ENCODE measurements at places on chromosomes 1 and 21.

- no peak for DNase-seq
Measured at GRCh38 chr1:22166439-22166838, 23.5 kb upstream of the WNT4 start.

GRCh38 chr1:22121421-22121911, 21.4 kb downstream of the WNT4 start:
- no peak for DNase-seq

GRCh38 chr1:197737916-197738315, 37.4 kb downstream of the DENND1B start:
- DNase-seq = no peak

DNA sequence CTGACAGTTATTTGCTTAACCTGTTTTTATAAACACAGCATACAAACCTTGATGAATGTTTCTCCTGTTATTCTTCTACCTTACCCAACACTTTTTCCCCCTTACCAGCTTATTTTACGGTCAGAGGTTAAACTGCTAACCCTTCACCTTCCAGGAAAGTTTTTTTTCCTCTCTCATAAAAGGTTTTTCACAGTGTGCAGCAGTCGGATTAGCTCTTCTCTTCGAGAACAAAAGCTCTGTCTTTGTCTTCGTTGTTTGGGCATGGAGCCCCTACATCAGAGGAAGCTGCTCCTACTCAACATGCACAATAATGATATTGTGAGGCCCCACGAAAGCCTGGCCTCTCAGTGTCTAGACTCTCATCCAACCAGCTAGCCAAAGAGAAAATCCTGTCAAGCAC, 42.0 kb downstream of the DENND1B start:
- no peak for DNase-seq

DNA sequence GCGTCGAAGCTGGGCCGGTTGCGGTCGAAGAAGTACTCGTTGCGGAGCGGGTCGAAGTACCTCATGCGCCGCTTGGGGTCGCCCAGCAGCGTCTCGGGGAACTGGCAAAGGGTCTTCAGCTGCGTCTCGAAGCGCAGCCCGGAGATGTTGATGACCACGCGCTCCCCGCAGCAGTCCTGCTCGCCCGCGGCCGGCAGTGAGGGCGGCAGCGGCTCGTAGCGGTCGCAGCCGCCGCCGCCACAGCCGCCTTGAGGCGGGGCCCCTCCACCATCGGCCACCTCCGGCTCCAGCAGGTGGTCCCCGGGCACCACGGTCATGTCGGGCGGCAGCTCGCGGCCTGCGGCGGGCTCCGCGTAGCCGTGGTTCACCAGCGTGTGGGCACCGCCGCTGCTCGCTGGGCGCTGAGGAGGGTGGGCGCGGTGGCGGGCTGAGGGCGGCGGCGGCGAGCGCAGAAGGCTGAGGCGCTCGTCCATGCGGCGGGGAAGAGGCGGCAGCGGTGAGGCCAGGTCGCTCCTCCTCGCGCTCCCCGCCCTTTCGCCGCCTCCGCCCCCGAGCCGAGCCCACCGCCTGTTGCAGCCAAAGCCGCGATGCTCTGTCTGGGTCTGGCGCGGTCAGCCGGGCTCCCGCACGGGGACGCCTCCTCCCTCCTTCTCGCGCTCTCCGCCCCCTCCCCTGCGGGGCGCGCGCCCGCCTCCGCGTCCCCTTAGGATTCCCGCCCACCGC, at the start of gene KCNA3:
Gene KCNA3, minus strand, starts transcription at position 604 of the 723 bp plus-strand sequence. Its CDS starts 131 bp downstream, at position 473.
- DNase-seq = no peak

DNA sequence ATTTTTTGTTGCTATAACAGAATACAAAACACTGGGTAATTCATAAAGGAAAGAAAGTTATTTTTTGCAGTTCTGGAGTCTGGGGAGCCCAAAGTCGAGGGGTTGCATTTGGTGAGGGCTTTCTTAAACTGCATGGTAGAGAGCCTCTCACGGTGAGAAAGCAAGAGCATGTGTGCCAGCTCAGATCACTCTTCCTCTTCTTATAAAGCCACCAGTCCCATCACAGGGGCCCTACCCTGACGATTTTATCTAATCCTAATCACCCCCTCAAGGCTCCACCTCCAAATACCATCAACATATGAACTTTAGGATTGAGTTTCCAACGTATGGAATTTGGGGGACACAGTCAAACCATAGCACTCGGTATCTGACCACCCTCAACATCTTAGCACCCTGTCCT, 1.0 kb upstream of the STRIP1 start:
- no peak for DNase-seq

GRCh38 chr21:43806017-43806710, 16.8 kb downstream of the RRP1 start:
- no peak for DNase-seq

DNA sequence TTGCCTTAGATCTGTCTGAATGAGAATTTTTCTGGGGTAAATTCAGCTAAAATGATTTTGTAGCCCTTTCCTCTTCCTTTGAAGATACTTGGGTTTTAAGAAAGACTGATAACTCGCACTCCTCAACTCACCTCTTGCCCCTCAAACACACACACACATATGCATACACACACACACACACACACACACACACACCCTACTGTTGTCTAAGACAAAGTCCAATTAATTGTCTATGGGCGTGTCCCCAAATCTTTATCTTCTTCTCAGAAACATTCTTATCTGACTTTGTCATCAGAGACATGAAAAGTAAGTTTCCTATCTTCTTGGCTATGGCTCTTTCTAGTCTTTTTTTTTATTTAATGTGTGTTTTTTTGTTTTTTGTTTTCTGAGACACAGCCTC, 36.1 kb upstream of the SMYD2 start:
- no peak for DNase-seq

DNA sequence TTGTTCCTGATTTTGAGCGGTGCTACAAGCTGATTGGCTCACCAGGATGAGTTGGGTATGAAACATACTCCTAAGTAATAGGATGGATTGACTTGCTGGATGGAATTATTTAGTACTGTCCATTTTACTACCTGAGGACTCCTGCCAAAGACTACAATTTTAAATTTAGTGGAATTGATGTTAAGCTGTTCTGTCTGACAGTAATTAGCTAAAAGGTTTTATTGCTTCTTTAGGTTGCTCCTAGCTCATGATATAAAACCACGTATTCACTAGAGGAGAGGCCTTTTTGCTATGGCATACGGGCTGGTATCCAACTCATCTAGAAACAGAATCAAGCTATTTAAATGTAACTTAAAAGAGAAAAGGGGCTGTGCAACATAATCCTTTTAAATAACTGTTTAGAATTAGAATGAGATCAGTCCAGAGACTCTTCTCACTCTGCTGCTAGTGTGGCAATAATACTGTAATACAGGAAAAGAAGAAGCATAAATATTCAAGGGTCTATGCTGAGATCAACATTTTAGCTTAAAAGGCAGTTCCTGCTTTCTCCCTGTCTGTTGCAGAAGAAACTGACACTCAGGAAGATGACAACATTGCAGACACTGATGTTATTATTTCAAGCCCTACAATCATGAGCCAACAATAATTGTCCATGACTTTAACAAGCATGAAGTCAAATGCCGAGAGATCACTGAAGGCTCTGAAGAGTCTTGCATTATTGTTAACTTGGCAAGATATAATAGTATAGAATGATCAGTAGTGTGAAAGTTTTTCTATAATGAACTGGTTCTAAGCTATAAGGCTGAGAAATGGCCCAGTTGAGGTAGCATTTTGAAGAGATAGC, 258.7 kb upstream of the ADGRL4 start:
- no peak for DNase-seq

DNA sequence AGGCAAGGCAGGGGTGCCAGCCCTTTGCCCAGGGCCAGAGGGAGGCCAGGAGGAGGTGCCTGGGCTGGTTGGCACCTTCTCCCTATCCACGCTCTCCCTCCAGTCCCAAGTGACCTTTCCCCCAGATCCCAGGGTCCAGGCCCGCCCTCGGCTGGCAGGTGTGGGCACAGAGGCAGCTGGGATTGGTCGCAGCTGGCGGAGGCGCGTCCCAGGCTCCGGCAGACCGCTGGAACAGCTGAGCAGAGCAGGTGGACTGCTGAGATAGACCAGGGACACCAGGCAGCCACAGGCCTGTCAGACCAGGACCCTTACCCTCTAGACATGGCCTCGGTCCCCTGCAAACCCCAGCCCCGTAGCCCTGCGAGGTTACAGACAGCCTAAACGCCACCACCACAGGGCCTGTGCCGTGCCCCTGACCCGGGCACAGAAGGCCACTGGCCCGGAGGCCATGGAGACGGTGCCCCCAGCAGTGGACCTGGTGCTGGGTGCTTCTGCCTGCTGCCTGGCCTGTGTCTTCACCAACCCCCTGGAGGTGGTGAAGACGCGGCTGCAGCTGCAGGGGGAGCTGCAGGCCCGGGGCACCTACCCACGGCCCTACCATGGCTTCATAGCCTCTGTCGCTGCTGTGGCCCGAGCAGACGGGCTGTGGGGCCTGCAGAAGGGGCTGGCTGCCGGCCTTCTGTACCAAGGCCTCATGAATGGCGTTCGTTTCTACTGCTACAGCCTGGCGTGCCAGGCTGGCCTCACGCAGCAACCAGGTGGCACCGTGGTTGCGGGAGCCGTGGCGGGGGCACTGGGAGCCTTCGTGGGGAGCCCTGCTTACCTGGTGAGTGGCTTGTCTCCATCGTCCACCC, at the start of gene SLC25A34:
Gene SLC25A34, plus strand, starts transcription at position 221 of the 854 bp plus-strand sequence. Its CDS starts 228 bp downstream, at position 449.
- DNase-seq = no peak

- DNase-seq = no peak
Measured at GRCh38 chr1:198435056-198435455, 105.4 kb downstream of the ATP6V1G3 start.

GRCh38 chr21:19048098-19048672, 644.6 kb upstream of the TMPRSS15 start:
- no peak for DNase-seq

DNA sequence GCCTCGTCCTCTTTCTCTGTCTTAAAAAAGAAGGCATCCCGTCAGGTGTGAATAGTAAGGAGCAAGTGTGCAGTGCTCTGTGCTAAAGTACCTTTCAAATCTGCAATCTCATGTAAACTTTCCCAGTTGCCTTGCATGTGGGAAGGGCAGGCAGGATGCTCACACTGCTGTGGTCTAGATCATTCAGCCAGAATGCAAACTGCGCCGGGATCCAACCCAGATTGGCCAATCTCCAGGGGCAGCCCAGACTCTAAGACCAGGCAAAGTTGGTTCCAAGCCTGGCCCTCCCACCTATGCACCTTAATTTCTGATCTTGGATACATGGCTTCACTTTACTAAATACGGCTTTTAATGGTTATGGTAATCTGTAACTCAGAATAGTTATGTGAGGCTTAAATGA, 3.2 kb upstream of the MAP1LC3C start:
- DNase-seq = no peak

DNA sequence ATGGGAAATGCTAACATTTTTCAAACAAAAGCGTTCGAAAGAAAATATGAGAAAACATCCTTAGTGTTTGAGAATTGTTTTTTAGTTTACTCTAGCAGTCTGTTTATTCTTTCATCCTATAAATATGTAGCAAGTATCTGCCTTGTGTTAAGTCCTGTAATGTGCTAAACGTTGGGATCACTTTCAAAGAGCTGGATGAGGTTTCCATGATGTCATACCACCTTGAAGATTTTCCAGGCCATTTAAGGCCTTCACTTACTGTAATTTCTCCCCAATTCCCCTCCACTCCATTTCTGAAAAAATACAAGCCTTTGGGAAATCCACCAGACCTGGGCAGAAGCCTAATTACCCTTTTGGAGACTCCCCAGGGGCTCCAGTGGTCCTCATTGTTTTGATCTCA, 24.2 kb upstream of the CTBS start:
- DNase-seq = no peak

DNA sequence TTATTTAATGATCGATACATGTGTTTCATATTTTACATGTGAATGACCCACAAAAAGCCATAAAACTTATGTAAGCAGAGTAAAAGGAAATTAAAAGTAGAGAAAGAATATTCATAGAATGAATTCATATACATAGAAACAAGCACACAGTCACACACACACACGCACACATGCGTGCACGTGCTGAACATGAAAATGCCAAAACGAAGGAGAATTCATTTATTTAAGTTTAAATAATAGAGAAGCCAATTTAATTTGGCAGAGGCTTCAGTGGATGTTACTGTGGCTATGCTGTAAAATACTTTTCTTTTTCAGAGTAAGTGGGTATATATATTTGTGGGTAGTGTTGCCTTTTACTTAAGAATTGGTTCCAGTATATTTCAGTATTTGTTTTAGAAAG, 145.0 kb upstream of the C21orf91 start:
- DNase-seq = no peak

GRCh38 chr1:1438531-1439381, 3.3 kb downstream of the VWA1 start:
- DNase-seq = no peak

- no peak for DNase-seq
Measured at GRCh38 chr1:162270016-162270770, 106.5 kb downstream of the SPATA46 start.

- no peak for DNase-seq
Measured at GRCh38 chr1:160163615-160164014, 12.2 kb downstream of the ATP1A4 start.

GRCh38 chr1:20928146-20928545, 141.0 kb upstream of the HP1BP3 start:
- DNase-seq = no peak

DNA sequence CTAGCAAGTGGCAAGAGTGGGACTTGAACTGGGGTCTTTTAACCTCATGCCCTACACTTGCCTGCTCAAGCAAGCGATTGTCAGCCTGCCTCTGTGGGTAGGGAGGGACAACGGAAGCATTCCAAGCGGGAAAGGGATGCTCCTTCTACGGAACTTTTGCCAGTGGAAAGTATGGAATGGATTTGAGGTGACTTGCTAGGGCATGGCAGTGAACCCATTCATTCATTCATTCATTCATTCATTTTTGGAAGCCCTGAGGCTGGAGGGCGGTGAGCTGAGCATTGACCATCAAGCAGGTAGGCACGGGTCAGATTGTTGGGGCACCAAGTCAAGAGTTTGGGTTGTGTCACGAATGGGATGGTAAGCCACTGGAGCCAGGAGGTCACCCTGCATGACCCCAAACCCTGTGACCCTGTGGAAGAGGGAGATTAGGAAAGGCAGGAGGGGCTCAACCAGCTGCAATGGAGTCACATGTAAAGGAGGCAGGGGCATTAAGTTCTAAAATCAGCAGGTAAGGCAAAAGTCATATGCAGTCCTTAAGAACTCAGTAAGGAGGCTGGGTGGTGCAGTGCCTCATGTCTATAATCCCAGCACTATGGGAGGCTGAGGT, 11.8 kb upstream of the CITED4 start:
- no peak for DNase-seq

- DNase-seq = no peak
Measured at GRCh38 chr1:183237046-183237445, 51.0 kb downstream of the LAMC2 start.

- DNase-seq = no peak
Measured at GRCh38 chr1:111615870-111616715, 3.5 kb upstream of the RAP1A start.

DNA sequence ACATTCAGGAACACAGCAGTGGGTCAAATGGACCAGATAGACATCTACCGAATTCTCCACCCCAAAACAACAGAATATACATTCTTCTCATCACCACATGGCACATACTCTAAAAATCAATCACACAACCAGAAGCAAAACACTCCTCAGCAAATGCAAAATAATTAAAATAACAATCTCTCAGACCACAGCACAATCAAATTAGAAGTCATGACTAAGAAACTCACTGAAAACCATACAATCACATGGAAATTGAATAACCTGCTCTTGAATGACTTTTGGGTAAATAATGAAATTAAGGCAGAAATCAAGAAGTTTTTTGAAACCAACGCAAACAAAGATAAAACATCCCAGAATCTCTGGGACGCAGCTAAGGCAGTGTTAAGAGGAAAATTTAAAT, 49.2 kb downstream of the ZP4 start:
- DNase-seq = no peak

- DNase-seq = peak; percentile 85
Measured at GRCh38 chr1:17765444-17766411, 10.6 kb downstream of the ACTL8 start.

GRCh38 chr1:78073441-78073840, 27.7 kb downstream of the GIPC2 start:
- DNase-seq = no peak
